ENCODE measurements at places on chromosomes 3 and 15. TPM values are rescaled to one million over a fixed set of nuclear protein-coding genes. Genes with fewer than 3 reads are reported as not detected.

FURIN gene
- 65.8 TPM for total RNA-seq

GRCh38 chr15:46502667-46503066 lies 867.8 kb downstream of the SQOR start:
- no peak overlapping the region for H3K4me3 ChIP-seq
- no peaks in the 10 kb centered on the region for H3K4me1 ChIP-seq
- no peak overlapping the region for H3K27ac ChIP-seq

DNA sequence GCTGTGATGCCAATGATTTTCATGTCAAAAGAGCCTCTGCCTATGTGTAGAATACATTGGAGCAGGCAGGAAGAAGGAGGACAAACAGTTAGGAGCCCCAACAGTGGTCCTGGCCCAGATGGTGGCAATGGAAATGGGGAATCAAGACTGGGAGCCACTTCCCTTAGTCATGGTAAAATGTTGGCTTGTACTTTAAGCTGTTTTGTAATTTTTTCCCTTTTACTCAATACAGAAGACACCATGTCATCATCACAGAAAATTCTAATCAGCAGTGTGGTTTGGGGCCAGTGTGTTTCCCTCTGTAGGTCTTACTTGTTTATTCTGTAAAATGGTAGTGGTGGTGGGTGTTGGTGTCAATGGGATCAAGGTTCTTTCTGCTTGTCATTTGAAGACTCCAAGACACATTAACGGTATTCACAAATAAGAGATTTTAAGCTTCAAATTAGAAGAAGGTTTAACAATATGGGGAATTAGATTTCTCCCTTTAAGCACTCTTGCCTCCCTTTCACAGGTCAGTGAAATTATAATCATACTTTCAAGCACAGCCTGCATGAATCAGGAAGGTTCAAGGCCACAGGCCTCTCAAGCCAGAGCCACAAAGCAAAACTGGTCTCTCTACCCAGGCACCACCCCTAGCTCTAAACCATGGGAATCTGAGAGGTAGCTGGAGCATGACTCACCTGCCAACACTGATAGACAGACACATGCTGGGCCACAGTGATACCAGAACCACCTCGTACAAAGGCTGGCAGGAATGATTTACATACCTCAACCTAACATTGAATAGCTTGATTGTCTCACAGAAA lies 24.9 kb downstream of the SIAH2 start:
- no peak overlapping the region for H3K4me3 ChIP-seq
- H3K4me1 ChIP-seq, result no peaks in the 10 kb centered on the region
- no peaks in the 10 kb centered on the region for H3K36me3 ChIP-seq
- H3K27ac ChIP-seq, result no peak overlapping the region

DNA sequence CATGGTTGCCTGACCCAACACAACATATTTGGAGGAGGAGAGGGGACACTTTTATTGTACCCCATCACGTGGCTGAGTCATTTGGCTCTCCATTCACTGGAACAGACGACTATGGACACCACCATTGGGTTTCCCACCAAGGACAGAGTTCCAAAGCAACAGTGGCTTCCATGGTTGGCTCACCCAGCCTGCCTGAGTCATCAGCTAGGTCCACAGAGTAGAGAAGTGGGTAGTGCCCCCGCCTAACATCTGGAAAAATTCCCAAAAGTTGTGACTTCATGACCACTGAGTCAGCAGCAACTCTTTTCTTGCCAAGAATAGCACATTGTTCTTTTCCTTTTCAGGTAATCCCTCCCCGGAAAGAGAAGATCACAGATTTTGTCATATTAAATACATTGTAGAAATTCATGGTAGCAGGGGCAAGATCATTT lies 3.0 kb upstream of the PPP1R2 start:
- peak overlapping the region; percentile 71 for H3K27ac ChIP-seq
- H3K27me3 ChIP-seq, result no peaks in the 10 kb centered on the region
- no peak overlapping the region for H3K4me3 ChIP-seq
- peak; percentile 85 for DNase-seq

GRCh38 chr15:58518626-58519025 lies 86.8 kb downstream of the LIPC start:
- no peak for DNase-seq
- H3K4me1 ChIP-seq, result peaks cover 4% of the 10 kb centered on the region
- H3K27ac ChIP-seq, result no peak overlapping the region
- H3K27me3 ChIP-seq, result no peaks in the 10 kb centered on the region
